ENCODE measurements at places on chromosomes 3 and 15.

DNA sequence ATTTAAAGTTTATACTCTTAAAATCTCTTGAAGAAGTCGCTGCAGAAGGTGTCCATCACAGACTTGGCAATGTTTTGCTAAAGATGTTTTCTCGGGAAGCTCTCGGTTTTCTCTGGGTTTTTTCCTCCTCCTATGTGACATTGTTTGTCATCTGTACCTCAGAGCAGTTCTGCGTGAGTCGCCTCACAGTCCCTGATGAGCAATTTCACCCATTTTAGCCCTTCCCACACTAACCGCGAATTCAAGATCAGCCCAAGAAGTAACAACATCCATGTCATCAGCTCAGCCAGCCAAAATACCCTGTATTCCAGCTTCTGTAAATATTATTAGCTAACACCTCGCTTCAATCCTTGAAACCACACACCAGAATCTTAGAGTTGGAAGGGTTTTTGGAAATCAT is 224.3 kb upstream of the SETMAR start:
- no peak for DNase-seq

DNA sequence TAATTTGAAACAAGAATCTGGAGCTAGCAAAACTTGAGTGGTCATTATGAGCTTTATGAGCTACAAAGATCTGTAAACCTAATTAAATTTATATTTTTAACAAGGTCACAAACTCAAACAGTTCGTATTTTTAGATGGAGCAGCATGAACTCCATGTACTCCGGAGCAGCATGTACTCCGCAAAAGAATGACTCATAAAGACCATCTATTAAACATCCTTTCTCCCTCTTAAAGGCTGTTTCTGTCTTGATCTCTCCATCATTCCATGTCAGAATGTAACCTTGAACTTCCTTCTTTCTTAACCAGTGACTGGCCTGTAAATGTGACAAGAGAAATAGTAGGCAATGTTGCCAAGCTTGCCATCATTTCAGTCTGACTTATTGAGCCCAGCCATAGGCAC is 696.9 kb downstream of the ZNF385D start:
- DNase-seq: no peak

DNA sequence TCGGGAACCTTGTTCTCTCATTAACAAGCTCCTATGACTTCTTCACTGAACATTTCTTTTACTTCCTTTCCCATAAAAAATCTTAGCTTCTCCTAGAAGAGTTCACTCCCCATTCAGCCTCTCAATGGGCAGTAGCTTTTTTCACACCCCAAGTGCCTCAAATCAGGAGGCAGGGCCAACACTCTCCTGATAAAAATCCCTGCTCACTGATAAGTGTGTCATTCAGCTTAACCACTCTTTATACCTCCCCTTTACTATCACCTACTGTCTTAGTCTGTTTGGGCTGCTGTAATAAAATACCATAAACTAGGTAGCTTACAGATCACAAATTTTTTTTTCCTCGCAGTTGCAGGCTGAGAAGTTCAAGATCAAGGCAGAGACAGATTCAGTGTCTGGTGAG is 400.4 kb downstream of the WDR72 start:
- DNase-seq: no peak

GRCh38 chr3:195796795-195797194 is 14.9 kb downstream of the MUC4 start:
- DNase-seq: no peak

DNA sequence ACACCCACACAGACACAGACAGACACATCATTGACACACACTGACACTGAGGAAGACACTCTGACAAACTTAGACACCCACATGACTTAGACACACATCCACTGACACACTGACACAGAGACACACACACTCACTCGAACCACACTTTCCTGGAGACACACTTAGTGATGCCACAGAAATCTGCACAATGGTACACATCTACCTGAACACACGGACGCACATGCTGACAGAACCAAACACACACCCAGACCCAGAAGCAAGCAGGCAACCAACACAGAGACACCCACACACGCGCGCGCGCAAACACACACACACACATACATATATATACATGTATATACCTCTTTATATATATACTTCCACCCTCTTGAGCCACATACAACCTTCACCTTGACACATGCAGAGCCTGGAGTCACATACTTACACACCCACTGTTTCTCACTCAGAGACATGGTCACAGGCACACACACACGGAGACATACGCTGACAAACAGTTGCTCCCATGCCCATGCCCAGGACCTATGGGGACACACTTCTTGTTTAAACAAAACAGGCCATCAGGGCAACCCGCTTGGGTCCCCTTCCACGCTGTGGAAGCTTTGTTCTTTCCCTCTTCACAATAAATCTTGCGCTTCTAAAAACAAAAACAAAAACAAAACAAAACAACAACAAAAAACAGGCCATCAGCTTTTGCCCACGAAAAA is 913 bp upstream of the SCN5A start:
- peak; percentile 81 for DNase-seq

DNA sequence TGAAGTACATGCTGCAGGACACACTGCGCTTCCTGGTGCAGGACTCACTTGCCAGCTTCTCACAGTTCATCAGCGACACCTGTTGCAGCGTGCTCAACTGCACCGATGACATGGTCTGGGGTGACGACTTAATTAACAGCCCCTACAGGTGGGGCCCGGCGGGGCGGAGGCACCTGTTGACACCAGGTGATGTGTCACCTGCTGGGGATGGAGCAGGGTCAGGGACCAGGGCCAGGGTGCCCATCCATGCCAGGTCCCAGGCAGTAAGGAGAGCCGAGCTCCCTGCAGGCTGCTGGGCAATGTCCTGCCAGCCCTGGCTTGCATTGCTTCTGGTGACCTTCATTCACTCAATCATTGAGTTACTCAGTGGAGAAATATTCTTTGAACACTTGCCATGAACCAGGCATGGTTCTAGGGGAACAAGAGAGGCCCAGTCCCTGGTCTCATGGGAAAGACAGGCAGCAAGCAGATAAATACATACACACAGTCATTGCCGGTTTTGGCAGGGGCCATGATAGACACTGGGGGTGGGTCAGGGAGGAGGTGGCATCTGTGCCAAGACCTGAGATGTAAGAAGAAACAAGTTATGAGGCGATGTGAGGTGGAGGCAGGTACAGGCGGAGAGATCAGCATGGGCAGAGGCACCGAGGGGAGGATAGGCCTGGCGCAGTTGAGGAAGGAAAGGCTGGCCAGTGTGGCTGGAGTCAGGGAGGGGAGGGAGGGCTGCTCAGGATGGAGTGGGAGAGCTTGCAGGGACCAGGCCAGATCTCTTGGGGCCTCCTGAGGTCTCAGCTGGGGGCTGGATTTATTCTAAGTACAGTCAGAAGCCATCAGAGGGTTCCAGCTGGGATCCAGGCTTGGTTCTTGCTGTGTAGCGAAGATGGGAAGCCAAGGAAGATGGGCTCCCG is 30.8 kb downstream of the DNAH1 start:
- DNase-seq: no peak

GRCh38 chr3:157477441-157477840 is 25.8 kb downstream of the VEPH1 start:
- DNase-seq: no peak

DNA sequence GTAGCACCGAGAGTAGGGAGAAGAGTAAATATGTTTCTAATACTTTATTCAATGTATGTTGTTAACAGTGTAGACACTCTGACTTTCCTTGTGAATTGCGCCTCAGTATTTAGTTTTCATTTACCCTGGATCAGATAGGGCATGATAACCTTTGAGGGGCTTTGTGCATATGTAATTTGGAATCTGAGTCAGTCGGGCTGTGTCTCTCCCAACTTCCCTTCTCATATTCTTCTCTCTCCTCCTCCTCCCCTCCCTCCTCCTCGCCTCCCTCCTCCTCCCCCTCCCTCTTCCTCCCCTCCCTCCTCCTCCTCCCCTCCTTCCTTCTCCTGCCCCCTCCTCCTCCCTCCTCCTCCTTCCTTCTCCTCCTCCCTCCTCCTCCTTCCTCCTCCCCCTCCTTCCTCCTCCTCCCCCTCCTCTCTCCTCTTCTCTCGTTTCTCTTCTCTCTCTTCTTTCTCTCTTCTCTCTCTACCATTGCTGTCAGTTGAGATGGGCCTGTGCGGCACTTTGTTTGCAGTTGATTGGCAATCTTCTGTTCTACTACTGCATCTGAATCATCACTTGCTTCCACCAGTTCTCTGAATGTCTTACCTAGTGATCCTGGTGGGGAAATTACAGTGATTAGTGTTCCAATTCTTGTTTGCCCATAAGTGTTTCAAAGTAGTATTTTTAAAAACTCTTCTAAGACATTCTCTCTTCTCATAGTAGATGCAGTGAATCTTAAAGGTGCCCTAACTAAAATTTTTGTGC is 162.3 kb downstream of the PGPEP1L start:
- no peak for DNase-seq

DNA sequence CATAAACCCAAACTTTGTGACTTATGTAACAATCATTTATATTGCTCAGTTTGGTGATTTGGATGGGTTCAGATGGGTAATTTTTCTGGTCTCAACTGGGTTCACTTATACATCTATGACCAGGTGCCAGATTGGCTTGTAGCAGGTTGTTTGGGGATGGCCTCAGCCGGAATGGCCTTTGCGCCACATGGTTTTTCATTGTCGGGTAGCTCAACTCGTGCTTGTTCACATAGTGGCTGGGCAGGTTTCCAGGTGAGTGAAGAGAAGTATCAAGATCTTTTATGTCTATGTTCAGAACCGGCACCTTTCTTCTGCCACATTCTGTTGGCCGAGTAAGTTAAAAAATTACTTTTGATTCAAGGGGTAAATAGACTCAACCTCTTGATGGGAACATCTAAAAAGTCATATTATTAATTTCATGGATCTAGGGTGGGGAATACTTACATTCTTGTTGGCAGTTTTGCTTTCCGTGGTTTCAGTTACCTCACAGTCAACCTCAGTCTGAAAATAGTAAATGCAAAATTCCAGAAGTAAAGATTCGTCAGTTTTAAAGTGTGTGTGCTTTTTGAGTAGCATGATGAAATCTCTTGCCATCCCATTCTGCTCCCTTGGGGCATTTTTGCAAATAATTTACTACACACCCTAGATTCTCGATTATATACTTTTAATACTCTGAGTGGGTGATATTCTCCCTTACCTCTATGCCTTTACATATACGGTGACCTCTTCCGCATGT is 745.7 kb upstream of the CCDC54 start:
- no peak for DNase-seq

- no peak for DNase-seq
Measured at GRCh38 chr3:168102735-168103410, 7.1 kb upstream of the GOLIM4 start.

DNA sequence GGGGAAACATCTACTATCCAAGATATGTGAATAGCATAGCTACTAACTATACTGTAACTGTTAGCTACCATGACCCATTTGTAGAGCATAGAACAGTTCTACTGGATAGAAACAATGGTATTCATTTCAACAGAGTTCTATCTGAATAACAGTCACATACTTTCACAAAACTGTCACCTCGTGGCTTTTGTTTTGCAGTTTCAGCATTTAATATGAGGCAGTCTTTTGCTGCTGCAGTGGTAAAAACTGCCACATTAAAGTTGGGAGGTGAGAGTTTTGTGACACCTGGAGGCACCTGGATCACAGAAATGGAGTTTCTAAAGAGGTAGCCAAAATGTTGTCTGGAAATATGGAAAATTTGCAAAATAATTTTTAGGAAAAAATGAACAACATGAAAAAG is 578.0 kb downstream of the UNC13C start:
- no peak for DNase-seq

DNA sequence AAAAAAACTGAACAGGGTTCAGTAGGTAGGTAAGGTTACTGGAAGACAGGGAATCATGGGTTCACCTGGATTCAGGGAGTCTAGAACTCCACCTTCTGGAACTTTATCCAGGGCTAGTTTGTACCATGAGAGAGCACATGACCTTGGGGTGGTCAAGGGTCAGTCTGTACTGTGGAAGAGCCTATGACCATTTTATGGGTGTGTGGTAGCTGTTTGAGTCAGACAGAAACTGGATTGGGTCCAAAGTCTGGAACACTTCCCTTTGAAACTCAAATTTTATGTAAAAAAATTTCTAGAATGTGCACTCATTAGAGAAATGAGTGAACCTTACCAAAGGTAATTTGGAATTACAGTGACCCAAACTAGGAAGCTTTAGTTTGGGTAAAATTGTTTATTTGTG is 486.0 kb upstream of the AGTR1 start:
- no peak for DNase-seq

DNA sequence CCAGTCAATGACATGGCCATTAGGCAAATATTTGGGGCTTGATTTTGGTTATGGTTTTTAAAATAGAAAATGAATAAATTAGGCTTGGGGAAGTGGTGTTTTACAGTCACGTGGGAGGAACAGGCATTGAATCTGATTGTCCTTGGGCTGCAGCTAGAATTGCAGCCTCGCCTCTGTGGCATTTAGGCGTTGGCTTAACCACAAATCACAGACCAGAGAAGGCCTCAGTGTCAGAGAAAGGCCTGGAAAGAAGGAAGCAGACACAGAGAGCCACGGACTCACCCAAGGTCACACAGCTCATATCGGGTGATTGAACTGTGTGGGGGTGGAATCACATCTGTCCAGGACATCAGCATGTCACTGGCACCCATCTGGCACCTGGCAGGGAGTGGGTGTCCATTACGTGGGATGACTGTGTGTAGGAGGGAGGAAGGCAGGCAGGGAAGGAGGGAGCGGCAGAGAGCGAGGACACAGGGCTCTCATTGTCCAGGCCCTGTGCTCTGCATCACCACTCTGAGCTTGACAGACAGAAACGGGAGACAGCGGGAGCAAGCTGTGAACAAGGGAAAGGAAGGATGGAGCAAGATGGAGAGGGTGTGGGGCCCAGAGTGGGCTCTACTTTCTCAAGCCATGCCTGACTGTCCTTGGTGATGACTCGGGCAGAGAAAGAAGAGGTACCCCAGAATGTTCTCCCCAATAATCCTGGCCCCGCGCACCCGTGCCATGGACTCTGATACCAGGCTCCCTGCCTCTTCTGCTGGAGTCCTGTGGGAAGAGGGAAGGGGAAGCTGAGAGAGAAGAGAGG is 186.4 kb downstream of the FAM43A start:
- DNase-seq: no peak

- no peak for DNase-seq
Measured at GRCh38 chr3:52208556-52208955, 10.6 kb downstream of the ALAS1 start.

GRCh38 chr3:139811331-139811730 is 123.7 kb upstream of the CLSTN2 start:
- no peak for DNase-seq

DNA sequence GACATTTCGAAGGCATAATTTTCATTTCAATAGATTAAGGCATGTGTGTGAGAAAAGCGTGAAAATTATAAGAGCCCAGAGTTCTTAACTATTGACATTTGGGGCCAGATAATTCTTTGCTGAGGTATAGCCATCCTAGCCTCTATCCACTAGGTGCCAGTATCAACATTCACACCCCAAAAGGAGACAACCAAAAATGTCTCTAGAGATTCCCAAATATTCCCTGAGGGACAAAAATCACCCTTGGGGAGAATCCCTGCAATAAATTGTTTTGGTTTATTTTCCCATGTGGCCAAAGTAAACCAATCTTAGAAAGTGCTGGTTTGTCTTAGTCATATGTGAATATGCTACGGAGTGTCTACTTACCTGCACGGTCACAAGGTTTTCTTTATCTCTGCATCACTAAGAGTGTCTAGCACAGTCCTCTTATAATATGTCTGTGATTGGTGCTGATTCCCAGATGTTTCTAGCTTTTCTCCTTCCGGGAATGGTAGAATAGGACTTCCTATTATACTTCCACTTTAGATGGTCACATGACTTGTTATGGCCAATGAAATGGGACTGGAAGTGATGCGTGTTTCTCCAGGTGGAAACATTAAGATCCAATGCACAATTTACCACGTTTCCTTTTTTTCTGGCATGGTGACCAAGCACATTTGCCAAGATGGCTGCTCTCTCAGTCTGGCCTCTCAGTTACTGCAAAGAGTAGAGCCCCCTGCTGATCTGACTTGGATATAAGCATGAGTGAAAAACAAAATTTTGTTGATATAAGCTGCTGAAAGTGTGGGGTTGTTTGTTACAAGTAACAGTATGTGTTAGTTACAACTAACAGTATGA is 8.0 kb upstream of the KBTBD8 start:
- DNase-seq: no peak
